ENCODE measurements at places on chromosomes 12 and 14. TPM values are rescaled to one million over a fixed set of nuclear protein-coding genes. Genes with fewer than 3 reads are reported as not detected.

DNA sequence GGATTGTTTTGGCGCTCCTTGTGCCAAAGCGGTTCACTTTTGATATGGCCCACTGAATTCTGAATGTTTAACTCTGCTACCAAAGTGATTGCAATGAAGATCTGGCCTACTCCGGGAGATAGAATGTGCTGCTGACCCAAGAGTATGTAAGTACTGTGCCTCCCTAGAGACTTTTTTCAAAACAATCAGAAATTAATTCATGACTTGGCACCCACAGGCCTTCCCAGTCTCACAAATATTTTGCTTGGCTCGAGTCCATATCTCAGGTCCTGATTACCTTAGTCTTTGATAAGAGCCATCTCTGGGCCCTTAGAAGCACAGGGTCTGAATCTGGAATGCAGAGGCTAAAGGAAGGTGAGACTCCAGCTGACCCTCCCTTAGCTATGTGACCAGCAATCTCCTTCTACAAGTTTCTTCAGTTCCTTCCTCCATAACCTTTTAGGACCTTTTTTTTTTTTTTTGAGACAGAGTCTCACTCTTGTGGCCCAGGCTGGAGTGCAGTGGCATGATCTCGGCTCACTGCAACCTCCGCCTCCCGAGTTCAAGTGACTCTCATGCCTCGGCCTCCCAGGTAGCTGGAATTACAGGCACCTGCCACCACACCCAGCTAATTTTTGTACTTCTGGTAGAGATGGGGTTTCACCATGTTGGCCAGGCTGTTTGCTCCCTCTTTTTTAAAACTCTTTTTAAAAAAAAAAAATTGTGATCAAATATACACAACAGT lies 49.5 kb upstream of the METAP2 start:
- no peak for DNase-seq

DNA sequence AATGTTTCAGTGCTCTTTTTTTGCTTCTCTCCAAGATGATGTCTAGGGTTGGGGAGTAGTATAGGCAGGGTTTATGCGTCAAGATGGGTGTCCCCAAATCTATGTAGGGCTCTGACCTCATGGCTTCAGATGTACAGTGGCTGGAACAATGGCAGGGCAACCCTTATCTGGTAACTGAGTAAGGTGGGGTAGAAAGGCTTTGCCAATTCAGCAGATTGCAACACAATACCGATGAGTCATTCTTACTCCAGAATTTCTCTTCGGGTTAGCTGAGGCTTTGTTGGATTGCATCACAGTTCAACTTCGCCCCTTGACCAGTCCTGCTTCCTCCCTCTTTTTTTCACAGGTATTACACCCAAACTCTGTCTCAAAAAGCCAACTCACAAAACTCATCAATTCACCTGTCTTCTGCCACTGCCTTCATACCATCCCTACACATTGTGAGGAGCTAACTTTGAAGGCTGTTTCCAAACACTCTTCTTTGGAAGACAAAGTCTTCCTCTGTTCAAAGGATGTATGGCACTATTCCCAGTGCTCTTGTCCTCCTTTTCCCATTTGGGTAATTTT lies 190.2 kb upstream of the CNOT2 start:
- DNase-seq: peak; percentile 80

GRCh38 chr12:96233168-96233567 lies 39.0 kb downstream of the ELK3 start:
- DNase-seq: no peak

DNA sequence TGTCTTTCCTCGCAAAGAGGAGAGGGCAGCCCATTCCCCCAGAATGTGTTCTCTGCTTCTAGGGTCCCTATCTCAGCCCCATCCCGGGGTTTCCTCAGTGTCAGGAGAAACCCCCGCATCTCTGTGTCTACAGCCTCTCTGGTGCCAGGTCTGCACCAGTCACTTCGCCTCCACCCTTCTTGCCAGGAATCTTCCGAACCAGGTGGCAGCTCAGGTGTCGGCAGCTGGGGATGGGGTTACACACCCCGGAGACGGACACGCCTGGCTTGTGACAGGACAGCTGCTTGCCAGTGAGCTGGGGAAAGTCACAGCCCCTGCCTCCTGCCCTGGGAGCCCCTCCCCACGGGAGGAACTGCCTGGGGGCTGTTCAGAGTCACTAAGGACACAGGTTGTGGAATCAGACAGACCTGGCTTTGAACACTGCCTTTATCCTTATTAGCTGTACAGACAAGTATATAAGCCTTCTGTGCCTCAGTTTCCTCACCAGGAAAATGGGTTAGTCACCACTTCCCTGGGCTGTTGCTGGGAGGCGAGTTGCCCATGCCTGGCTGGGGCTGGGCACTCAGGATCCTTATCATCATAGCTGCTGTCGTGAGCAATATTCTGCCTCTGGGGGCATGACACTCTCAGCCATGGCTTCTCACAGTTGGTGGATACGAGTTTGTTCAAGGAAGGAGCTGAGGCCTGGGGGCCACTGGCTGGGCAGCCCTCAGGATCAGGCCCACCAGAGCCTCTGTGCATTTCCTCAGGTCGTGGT lies 10.8 kb downstream of the HIP1R start:
- no peak for DNase-seq

- DNase-seq: no peak
These were observed 62.8 kb downstream of the TSHR start for GRCh38 chr14:81018251-81018650.

ACSS3 gene
- total RNA-seq: 1.9 TPM

GRCh38 chr12:4108803-4109345 lies 164.7 kb upstream of the CCND2 start:
- peak; percentile 7 for DNase-seq

GDF3 gene
- not detected for total RNA-seq

LRRIQ1 gene
- 0.11 TPM for total RNA-seq

- no peak for DNase-seq
These were observed 29.2 kb upstream of the FOS start for GRCh38 chr14:75249251-75249957.

DNA sequence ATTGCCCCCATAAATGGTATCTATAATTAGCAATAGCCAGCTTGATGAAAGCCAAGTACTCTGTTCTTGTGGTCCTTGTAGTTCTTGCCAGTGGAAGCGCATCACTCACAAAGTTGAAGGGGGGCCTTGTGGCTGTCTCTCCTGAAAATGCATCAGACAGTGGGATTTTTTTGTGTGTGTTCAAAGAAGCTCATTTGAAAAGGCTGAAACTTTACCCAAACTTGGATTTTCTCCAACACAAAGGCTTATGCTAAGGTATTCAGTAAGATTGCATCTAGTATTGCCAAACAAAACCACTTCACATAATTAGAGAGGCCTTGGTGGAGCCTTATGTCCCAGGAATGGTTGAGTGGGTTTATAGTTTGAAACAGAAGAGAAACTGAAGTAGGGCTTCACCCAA lies 216.7 kb upstream of the TMTC1 start:
- DNase-seq: no peak

GPR84 gene
- total RNA-seq: not detected

ACOT6 gene
- not detected for total RNA-seq

- DNase-seq: no peak
These were observed 206.0 kb downstream of the MYRFL start for GRCh38 chr12:70031046-70031445.

DNA sequence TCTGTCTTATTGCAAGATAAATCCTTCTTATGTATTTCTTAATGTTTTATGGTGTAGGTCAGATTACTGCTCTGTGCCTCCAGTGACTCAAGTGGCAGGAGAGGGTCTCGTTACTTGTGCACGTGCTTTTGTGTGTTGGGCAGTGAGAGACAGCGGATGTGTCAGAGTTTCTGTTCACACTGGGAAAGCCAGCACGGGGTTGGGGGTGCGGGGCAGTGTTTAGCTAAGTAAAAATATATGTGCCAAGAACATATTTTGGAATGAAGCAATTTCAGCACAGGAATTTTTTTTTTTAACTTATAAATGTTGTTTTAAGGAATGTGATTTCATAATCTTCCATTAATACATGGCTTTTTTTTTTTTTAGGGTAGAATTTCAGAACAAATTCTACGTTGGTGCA lies 4.5 kb upstream of the DNAH10 start:
- peak; percentile 41 for DNase-seq

DLGAP5 gene
- 11.0 TPM for total RNA-seq

DNA sequence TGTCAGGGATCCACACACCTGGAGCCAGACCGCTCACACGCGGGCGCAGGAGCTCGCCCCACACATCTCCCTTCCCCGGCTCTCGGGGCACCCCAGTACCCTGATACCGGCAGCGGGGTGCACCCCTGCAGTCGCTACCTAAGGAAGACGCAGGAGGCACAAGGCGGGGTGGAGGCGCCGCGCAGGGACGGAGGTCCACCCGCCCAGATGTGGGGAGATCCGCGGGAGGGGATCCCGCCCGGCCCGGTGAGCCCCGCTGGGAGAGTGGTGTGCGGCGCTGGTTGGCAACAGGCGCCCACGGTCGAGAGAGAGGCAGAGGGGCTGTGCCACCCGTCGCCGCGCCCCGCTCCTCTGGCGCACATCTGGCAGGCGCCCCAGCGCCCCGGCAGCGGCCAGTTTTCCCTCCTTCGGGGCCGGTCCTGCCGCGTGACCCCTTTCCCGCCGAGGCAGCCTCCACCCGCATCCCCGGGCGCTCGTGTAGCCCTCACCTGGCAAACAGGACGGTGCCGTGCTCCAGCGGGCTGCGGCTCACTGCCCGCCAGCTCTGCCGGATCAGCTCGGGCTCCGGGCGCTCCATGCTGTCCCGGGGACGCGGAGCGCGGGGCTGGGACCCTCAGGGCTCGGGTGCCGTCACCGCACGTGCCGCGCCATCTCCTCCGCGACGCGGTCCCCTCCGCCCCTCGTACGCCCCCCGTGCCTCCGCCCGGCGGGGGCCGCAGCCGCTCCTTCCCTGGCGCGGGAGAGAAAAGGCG lies 469 bp downstream of the NGB start:
- peak; percentile 6 for DNase-seq

- DNase-seq: peak; percentile 74
These were observed at the start of gene DYRK4 for GRCh38 chr12:4562034-4562657. Gene DYRK4 (plus strand): TSS chr12:4562208. CDS start chr12:4562246, 38 bp downstream.

IL31 gene
- not detected for total RNA-seq

GRCh38 chr12:21571046-21571445 lies 33.6 kb downstream of the GYS2 start:
- no peak for DNase-seq

GRCh38 chr12:48682927-48683326 lies 889 bp upstream of the KANSL2 start:
- no peak for DNase-seq

DNA sequence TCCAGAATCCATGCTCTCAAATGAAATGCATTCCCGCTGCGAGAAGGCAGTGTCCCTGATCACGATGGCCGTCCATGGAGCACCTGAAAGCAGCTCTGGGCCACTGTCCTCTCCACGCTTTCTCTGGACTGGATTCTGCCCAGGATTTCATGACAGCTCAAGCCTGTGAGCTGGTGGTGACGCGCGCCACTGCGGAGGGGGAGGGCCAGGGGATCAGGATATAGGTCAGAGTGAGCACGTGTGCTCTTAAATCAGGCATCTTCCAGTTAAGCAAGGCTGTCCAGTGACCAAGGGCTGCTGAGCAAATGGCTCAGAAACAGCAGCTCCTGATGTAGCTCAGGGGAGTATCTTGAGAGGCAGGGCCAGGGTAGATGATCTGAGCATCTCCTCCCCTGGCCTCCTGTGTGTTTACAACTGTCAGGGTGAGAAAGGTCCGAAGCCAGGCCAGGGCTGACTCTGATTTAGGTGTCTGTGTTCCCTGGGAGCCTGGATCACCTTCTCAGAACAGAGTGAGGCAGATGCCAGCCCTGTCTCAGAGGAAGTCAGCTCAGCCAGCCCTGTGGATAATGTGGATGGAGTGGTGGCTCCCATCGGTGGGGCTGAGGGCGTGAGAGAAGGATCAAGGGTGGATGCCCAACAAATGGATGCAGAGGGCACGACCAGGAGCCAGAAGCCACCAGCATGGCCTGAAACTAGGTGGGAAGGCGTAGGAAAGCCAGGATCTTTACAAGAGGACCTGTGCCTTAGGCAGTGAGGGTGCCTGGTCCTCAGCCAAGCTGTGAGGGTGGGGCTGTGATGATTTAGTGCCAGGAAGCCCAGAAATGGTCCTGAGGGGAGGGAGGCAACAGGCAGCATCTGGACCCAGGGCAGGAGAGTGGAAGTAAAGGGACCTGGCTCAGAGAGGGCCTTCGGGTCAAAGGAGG lies 55.3 kb downstream of the ELK3 start:
- peak; percentile 53 for DNase-seq

ZNF268 gene
- total RNA-seq: 24.5 TPM

DNA sequence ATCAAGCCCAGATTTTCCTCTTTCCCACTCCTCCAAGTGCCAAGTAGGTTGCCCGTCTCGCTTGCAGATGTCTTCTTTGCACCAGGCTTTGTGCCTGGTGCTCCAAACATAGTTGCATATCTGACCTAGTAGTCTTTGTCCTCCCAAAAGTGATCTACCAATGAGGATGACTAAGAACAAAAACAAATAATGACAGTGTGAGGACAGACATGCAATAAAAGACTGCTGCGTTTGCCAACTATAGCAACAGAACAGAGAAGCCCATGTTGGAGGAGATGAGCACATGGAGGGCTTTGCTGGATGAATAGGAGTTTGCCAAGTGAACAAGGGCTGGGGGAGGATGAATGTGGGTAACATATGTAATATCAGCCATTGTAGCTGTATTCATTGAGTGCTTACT lies 15.6 kb downstream of the DTX1 start:
- no peak for DNase-seq

DNA sequence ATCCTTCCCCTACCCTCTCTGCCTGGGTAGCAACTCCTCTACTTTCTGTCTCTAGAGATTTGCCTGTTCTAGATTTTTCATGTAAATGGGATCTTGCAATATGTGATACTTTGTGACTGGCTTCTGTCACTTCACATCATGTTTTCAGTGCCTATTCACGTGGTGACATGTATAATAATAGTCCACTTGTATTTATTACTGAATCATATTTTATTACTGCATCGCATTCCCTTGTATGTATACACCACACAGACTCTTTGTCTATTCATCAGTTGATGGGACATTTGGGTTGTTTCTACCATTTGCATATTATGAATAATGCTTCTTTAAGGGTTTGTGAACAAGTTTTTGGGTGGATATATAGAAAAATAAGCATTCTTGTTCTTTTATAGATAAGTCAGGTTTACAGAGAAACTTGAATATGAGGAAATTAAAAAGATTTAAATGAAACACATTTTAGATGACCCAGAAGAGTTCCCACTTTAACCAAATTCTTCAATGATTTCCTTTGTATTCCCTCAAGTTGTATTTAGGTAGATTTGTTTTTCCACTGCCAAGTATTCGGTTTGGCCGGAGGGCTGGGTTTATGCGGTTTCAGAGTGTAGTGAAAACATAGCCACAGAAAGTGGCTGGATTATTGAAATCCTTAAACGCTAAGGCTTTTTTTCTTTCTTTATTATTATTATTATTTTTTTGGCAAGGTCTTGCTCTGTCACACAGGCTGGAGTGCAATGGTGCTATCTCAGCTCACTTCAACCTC lies 178.7 kb upstream of the TMTC1 start:
- DNase-seq: no peak

PRICKLE1 gene
- 13.2 TPM for total RNA-seq

DNA sequence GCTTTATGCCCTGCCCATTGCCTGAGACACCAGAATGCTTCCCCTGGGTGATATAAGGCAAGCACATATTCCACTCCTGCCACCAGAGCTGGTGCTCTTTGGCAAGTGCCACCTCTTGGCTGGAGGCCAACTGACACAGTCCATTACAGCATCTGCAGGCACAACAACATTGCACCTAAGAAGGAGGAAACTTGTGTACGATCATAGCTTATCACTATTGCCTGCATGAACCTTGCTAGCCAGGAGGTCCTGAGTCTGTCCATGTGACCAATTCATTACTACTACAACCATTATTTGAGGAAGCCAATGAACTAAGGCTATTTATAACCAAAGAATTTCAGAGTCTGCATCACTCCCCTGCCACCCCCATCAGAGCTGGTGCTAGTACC lies 119.8 kb upstream of the SCAF11 start:
- DNase-seq: no peak

GRCh38 chr14:79383475-79383874 lies 827.8 kb downstream of the DIO2 start:
- DNase-seq: no peak

NPFF gene
- total RNA-seq: not detected
